ENCODE measurements at places on chromosomes 7 and 10. TPM values are rescaled to one million over a fixed set of nuclear protein-coding genes. Genes with fewer than 3 reads are reported as not detected.

- H3K4me3 ChIP-seq = no peak overlapping the region
- no peaks in the 10 kb centered on the region for H3K4me1 ChIP-seq
- DNase-seq = no peak
- H3K36me3 ChIP-seq = no peaks in the 10 kb centered on the region
Measured at GRCh38 chr10:52740913-52741675, 31.5 kb downstream of the MBL2 start.

- no peak overlapping the region for H3K4me3 ChIP-seq
- H3K4me1 ChIP-seq = no peaks in the 10 kb centered on the region
- H3K36me3 ChIP-seq = no peaks in the 10 kb centered on the region
- no peaks in the 10 kb centered on the region for H3K27me3 ChIP-seq
Measured at GRCh38 chr7:131957338-131958020, 401.1 kb upstream of the PODXL start.

GRCh38 chr7:11579141-11579540 is 252.9 kb downstream of the THSD7A start:
- H3K27ac ChIP-seq = no peak overlapping the region
- H3K4me3 ChIP-seq = no peak overlapping the region
- no peaks in the 10 kb centered on the region for H3K4me1 ChIP-seq
- no peaks in the 10 kb centered on the region for H3K36me3 ChIP-seq
- DNase-seq = no peak
- H3K27me3 ChIP-seq = no peaks in the 10 kb centered on the region

DNA sequence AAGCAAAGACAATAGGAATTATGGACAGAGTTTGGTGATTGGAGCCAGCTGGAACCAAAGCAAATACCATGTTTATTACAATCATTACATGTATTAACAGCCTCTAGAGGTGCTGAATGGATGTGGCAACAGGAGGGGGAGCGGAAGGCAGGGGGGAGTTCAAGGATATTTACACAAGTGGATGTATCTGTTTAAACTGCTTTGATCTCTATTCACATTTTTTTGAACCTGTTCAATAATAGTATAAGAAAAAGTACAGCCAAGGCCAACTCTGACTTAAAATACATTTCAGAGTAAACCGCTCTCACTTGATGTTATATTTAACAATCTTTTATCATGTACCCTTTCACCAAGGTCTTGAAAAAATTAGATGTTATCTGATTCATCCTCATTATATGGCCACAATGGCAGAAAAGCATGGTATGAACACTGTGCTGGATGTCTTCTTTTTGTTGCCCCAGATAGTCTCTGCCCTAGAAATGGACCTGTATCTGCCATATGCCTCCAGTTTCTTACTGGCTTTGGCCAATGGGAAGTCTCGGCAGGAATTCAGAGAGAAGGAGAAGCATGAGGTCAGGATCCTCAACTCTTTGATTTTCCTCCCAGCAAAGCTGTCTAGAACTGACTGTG is 88.2 kb upstream of the FAM133B start:
- peaks cover 30% of the 10 kb centered on the region for H3K4me1 ChIP-seq
- no peaks in the 10 kb centered on the region for H3K27me3 ChIP-seq
- no peak overlapping the region for H3K27ac ChIP-seq
- no peak overlapping the region for H3K4me3 ChIP-seq
- DNase-seq = no peak

- H3K27ac ChIP-seq = no peak overlapping the region
- H3K4me1 ChIP-seq = no peaks in the 10 kb centered on the region
- no peaks in the 10 kb centered on the region for H3K27me3 ChIP-seq
Measured at GRCh38 chr10:76433161-76434005, 1002.0 kb downstream of the LRMDA start.

GRCh38 chr10:110860576-110861241 is 11.0 kb upstream of the PDCD4 start:
- DNase-seq = peak; percentile 72
- H3K4me1 ChIP-seq = peaks cover 89% of the 10 kb centered on the region
- peak overlapping the region; percentile 3 for H3K4me3 ChIP-seq
- H3K27ac ChIP-seq = peak overlapping the region; percentile 92
- H3K27me3 ChIP-seq = no peaks in the 10 kb centered on the region

DNA sequence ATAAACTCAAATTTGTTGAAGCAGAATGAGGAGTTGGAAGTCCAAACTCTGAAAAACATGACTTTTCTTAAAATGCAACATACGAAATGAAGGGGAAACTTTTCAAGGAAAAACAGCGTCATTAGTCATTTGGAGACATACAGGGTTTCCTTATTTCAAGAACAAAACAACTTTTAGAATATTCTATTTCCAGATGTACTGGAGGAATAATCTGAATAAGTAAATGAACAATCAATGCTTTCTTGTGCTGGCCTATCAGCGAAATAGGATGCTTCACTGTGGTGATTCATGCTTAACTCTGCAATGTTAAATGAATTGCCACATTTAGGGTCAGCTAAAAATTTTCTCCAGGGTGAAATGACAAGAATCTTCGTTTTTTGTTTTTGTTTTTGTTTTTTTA is 114.3 kb downstream of the SEMA3C start:
- no peak overlapping the region for H3K27ac ChIP-seq

DNA sequence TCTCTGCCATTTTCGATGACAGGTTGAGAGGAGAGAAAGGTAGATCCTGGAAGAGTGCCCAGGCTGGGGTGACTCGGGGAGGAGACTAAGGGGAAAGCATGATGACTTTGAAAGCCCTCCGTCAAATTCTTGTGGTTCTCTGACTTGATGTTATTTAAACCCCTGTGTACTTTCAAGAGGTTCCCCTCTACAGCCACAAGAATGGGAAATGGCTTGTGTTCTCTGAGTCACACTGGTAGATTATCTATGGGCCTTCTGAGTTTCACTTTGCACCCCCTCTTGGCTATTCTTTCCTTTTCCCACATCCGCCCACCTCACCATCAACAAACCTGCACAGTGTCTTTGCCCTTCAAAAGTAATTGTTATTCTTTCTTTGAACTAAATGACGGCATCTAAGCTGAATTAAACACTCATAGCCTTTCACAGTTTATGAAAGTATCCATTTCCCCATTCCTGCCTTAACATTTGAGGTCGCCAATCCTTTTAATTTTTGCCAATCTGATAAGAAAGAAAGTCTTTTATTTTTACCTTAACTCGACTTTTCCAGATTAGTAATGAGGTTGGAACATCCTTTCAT is 24.1 kb downstream of the PRF1 start:
- no peaks in the 10 kb centered on the region for H3K36me3 ChIP-seq
- H3K27me3 ChIP-seq = no peaks in the 10 kb centered on the region
- no peak overlapping the region for H3K27ac ChIP-seq
- no peak overlapping the region for H3K4me3 ChIP-seq
- H3K4me1 ChIP-seq = peaks cover 37% of the 10 kb centered on the region

- no peak for DNase-seq
- H3K27ac ChIP-seq = no peak overlapping the region
- no peaks in the 10 kb centered on the region for H3K4me1 ChIP-seq
- no peaks in the 10 kb centered on the region for H3K36me3 ChIP-seq
- no peaks in the 10 kb centered on the region for H3K27me3 ChIP-seq
Measured at GRCh38 chr7:158237672-158238335, 349.8 kb downstream of the PTPRN2 start.

GRCh38 chr7:135710417-135711138 is 17.4 kb downstream of the SLC13A4 start:
- H3K27ac ChIP-seq = no peak overlapping the region
- H3K4me3 ChIP-seq = no peak overlapping the region
- no peak for DNase-seq
- no peaks in the 10 kb centered on the region for H3K36me3 ChIP-seq
- H3K4me1 ChIP-seq = no peaks in the 10 kb centered on the region

DNA sequence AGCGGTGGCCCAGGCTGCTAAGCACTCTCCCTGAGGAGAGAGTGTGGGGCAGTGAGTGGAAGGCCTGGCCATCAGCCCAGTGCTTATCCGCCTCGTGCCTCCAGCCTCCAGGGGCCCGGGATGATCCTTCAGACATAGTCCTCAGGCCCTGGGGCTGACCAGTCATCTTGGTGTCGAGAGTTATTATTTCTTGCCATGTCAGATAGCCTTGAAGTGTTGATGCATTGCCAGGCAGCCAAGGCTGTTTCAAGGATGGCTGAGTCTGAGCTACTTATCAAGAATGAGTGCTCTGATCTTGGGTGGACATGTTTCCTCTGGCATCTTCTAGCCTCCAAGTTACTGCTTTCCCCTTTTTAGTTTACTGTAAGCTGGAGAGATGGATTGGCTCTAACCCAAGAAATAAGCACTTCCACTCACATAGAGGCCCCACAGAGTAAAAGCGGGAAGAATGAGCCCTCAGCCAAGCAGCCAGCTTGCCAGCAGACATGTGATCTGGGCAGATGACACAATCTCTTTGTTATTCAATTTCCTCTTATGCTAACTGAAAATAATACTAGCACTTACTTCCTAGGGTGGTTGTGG is 136.5 kb upstream of the NAMPT start:
- no peaks in the 10 kb centered on the region for H3K27me3 ChIP-seq
- H3K27ac ChIP-seq = no peak overlapping the region
- no peaks in the 10 kb centered on the region for H3K36me3 ChIP-seq
- peaks cover 9% of the 10 kb centered on the region for H3K4me1 ChIP-seq
- peak; percentile 48 for DNase-seq

DNA sequence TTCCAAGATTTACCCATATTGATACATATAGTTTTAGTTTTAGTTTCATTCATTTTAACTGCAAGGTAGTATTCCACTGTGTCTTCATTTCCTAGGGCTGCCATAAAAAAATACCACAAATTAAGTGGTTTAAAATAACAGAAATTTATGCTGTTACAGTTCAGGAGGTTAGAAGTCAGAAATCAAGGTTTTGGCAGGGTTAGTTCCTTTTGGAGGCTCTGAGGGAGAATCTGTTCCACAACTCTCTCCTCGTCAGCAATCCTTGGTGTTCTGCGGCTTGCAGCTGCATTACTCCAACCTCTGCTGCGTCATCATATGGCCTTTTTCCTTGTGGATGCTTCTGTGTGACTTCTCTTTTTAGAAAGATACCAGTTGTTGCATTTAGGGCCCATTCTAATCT is 176.2 kb downstream of the DNAJC1 start:
- H3K27ac ChIP-seq = no peak overlapping the region
- no peaks in the 10 kb centered on the region for H3K4me1 ChIP-seq
- H3K4me3 ChIP-seq = no peak overlapping the region
- H3K27me3 ChIP-seq = no peaks in the 10 kb centered on the region
- H3K36me3 ChIP-seq = no peaks in the 10 kb centered on the region

GRCh38 chr10:132836832-132837540 is 51.0 kb upstream of the NKX6-2 start:
- H3K4me3 ChIP-seq = no peak overlapping the region
- H3K4me1 ChIP-seq = peaks cover 7% of the 10 kb centered on the region
- DNase-seq = peak; percentile 31

DNA sequence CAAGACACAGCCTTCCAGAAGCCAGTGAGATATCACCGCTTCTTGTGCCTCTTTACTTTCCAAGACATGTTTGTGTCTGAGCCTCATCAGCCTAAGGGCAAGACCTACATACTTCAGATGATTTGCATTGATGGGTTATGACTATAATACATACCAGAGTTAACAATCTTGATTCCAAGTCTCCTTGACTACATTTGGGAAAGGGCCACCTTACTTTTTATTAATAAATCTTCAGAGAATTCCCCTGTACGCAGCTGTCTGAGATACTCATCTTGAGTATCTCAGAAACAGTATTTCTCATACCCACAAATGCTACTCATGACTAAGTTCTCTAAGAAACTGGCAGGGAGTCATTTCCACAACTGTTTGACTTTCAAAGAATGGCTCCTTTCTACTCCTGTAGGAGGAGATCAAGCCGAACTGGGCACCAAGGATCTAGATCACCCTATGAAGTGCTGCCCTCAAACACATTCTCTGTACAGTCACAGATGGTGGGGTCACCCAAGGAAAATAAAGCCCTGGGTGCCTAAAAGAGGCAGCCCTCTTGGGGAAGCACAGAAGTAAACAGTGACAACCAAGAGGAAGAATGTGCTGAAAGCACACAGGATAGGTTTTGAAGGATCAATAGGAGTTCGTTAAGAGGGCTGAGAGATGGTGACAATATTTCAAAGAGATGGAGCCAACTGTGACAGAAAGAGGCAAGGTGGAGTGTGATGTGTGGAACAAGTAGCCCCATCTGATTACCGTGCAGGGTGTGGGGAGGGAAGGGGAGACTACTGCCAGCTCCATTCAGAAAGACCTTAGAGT is 138.9 kb downstream of the JAZF1 start:
- no peak overlapping the region for H3K27ac ChIP-seq
- DNase-seq = no peak
- no peaks in the 10 kb centered on the region for H3K36me3 ChIP-seq
- no peak overlapping the region for H3K4me3 ChIP-seq
- no peaks in the 10 kb centered on the region for H3K4me1 ChIP-seq

CDK14 gene
- total RNA-seq = 0.45 TPM

GBX1 gene
- not detected for total RNA-seq

FAM25A gene
- total RNA-seq = not detected

TRIL gene
- not detected for total RNA-seq

NACAD gene
- 0.14 TPM for total RNA-seq

CAMK2B gene
- total RNA-seq = not detected

FAM25C gene
- total RNA-seq = not detected

CCL24 gene
- not detected for total RNA-seq

OR2A12 gene
- total RNA-seq = not detected

PNLIP gene
- total RNA-seq = not detected

HELLS gene
- total RNA-seq = 10.3 TPM

Measured in CD4-positive, alpha-beta T cell (primary cell).